Activated T-cell treated with anti-CD3 and anti-CD28 coated beads, Interleukin-2, amount 50 U/mL, for 1 hour (primary cell): ENCODE measurements at places on chromosomes 7 and 10.

DNA sequence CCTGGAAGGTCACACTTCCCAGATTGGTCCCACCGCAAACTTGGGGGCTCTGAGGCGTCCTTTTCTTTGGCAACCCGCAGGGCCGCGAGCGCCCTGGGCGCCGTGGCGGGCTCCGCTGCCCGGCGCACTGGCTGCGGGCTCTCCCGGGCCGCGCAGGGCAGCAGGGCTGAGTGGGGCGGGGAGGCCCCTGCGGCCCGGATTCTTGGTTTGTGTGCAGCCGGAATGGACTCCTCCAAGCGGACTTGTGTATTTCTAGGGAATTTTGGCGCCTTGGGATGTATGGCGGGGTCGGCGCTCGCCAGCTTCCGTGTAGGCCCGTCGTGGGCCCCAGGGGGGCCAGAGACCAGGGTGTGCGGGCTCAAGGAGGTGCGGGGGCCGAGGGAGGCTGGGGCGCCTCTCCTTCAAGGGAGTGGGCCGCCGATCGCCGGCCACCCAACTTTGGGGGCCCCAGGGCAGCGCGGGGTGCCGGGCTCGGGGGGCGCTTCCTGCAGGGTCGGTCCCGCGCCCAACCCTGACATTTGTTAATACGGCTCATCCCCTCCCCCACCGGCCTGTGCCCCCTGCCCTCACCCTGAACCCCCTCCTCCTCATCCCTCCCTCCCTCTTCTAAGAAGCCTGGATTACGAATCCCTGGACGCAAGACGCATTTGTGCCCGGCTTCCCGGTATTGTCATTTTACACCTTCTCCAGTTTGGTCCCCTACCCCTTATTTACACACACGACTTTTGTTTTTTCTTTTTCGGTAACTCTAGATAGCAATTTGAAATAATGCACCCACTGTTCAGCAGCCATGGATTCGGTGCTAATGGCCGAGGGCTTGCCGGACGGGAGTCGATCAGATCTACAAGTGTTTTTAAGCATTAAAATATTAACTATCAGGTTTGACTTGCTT lies 2.5 kb downstream of the TCF7L2 start:
- peak; percentile 26 for DNase-seq

- no peak for DNase-seq
Measured at GRCh38 chr7:2701832-2702593, 14.0 kb downstream of the AMZ1 start.

GRCh38 chr10:15364001-15364400 lies 7.1 kb downstream of the FAM171A1 start:
- no peak for DNase-seq

DNA sequence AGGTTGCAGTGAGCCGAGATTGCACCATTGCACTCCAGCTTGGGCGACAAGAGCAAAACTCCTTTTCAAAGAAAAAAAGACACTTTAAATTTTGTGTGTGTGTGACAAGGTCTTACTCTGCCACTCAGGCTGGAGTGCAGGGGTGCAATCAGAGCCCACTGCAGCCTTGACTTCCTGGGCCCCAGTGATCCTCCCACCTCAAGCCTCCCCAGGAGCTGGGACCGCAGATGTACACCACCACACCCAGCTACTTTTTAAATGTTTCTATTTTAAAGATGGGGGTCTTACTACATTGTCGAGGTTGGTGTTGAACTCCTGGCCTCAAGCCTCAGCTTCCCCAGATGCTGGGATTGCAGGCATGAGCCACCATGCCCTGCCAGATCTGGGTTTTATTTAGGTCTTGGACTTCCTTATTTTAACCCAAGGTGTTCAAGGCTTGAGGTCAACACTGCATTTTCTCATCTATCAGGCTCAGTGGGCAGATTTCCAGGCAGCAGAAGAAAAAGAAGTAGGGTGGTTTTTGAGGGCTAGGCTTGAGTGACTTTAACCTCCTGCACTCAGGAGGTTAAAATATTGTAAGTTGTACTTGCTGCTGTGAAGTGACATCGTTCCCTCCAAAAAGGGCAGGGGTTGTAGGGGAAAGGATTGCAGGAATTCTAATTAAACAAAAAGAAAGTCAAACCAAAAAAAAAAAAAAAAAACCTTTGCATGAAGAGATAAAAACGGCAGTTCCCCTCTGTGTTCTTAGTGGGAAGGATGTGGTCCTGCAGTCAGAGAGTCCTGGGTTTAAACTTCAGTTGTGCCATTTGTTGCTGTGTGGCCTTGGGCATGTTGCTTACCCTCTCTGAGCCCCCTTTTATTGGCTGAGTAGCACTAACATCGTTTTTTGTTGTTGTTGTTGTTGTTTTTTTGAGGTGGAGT lies 71.5 kb downstream of the CARD11 start:
- DNase-seq: no peak

- no peak for DNase-seq
Measured at GRCh38 chr10:19889256-19889655, 73.0 kb downstream of the PLXDC2 start.

GRCh38 chr7:149811221-149811620 lies 27.0 kb upstream of the ZNF862 start:
- no peak for DNase-seq
